Effector CD4-positive, alpha-beta T cell (primary cell): ENCODE measurements at places on chromosomes 7 and 10.

DNA sequence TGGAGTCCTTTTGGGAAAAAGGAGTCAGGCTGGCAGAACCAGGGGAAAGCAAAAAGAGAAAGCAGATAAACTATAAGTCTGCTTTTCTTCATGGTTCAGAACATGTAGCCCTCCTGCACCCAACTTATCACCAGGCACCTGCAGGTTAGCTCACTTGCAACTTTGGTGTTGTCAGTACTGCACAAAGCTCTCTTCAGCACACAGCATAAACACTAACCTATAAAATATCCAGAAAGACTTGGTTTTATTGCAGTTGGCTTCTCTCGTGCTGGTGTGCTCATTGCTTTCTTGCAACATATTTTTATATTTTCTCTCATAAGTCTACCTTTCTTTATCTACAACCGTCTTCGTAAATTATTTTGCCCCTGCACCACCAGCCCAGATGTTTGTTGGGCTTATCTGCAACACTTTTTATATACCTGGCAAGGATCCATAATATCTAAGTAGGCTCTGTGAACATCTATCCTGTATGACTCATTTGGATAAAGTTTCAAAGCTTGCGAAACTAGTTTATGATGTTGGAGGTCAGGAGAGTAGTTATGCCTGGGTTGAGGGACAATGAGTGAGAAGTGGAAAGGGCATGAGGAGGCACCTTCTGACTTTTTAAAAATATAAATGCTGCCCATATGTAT is 164.6 kb downstream of the ANKRD30A start:
- no peak for DNase-seq

DNA sequence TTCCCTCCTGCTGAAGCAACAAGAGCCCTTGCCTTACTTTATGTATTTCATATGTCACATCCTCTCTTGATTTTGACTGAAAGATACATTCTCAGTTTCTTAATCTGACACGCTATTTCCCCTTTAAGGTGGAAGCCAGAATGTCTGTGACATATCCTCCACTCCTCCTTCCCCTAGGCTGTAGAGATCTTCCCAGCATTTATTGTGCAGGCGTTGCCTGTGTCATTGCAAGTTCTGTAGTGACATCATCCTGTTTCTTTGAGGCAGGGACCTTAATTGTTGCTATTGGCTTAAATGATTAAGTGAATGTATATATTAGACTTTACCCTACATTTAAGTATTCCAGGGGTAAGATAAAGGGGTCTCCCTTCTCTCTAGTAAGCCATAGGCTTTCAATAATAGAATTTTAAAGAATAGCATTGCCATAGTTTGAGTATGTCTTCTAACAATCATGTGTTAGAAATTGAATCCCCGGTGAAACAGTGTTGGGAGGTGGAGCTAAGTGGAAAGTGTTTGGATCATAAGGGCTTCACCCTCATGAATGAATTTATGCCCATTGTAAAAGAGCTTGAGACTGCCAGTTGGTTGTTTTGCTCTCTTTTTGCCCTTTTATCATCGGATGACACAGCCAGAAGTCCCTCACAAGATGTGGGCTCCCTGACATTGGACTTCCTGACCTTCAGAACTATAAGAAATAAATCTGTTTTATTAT is 189.5 kb upstream of the CDC14C start:
- no peak for DNase-seq

- DNase-seq = no peak
Observed at GRCh38 chr7:12712236-12712635, 24.8 kb downstream of the ARL4A start.

DNA sequence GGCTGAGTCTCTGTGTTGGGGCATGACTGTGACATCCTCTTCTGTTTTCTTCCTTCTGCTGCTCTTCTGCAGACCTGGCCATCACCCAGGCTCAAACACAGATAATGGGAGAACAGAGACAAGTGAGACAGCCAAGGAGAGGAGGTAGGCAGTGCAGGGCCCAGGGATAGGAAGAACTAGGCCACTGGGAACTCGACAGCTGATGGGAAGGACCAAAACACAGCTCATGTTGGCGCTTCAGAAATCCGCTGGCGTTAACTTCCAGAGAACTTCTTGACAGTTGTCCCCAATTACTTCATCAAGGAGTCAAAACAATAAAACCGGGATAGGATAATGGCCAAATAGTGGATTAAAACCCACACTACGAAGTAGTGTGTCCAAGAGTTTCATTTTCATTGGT is 97.0 kb upstream of the PALS2 start:
- DNase-seq = no peak

GRCh38 chr7:142381727-142382390 is 124.0 kb upstream of the PRSS58 start:
- no peak for DNase-seq

- DNase-seq = no peak
Observed at GRCh38 chr7:130142654-130143333, 62.4 kb downstream of the TMEM209 start.

- no peak for DNase-seq
Observed at GRCh38 chr7:151691449-151691848, 171.8 kb upstream of the RHEB start.

DNA sequence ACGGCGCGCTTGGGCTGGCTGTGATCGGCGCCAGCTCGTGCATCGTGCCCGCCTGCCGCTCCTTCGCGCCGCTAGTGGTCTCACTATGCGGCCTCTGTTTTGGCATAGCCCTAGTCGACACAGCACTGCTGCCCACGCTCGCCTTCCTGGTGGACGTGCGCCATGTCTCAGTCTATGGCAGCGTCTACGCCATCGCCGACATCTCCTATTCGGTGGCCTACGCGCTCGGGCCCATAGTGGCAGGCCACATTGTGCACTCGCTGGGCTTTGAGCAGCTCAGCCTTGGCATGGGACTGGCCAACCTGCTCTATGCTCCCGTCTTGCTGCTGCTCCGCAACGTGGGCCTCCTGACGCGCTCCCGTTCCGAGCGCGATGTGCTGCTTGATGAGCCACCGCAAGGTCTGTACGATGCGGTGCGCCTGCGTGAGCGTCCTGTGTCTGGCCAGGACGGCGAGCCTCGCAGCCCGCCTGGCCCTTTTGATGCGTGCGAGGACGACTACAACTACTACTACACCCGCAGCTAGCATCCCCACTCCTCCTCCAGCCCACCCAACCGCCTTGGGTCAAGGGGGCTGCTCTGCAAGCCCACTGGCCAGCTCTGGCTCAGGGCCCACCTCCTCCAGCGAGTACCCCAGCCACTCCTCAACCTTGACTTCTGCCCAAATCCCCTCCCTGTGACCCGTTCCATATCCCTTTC is 1.9 kb downstream of the SLC18A3 start:
- no peak for DNase-seq

DNA sequence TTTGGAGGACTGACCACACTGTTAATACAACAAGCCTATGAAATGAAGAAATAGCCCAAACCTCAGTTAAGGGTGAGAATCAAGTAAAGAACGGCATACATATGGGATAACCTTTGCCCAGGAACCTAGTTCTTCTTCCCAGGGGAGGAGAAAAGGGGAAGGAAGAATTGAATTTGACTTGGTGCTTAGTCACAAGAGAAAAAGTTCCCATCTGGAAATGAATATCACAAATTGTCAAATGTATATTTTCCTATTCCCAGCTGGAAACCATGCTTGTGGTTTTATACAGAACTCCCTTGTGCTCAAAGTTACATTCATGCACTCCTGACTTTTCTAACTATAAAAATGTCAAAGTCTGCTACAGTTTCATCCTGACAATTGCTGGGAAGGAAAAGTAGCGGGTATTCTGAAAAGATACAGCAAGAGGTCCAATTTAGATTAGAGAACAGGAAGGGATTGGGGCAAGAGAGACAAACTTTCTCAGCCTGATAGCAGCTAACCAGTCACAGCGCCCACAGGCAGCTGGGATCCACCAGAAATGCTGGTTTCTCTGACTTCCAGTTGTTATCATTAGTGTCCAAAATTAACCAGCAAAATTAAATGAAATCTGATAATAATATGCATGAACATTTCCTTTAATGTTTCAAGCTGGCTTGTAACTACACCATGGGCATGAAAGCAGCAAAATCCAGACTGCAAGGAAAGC is 18.6 kb upstream of the GSAP start:
- DNase-seq = no peak
